Naive thymus-derived CD4-positive, alpha-beta T cell (primary cell): ENCODE measurements at places on chromosomes 12 and 14. TPM values are rescaled to one million over a fixed set of nuclear protein-coding genes. Genes with fewer than 3 reads are reported as not detected.

NOXRED1 gene
- 0.86 TPM for total RNA-seq

GALNT8 gene
- total RNA-seq: 0.78 TPM

NXPH4 gene
- total RNA-seq: not detected

KLRG1 gene
- total RNA-seq: 27.3 TPM

GYS2 gene
- total RNA-seq: not detected

HOXC13 gene
- not detected in 2 replicates for total RNA-seq

RNASE7 gene
- not detected in 2 replicates for total RNA-seq

LPAR5 gene
- 6.4 and 7.1 TPM in 2 replicates for total RNA-seq
